ENCODE measurements at places on chromosomes 11 and 22.
A peak's percentile ranks its signal among the peaks of the same experiment; 100 is the strongest.

- DNase-seq: peak; percentile 38
Observed at GRCh38 chr11:34565417-34566207, 52.0 kb upstream of the ELF5 start.

DNA sequence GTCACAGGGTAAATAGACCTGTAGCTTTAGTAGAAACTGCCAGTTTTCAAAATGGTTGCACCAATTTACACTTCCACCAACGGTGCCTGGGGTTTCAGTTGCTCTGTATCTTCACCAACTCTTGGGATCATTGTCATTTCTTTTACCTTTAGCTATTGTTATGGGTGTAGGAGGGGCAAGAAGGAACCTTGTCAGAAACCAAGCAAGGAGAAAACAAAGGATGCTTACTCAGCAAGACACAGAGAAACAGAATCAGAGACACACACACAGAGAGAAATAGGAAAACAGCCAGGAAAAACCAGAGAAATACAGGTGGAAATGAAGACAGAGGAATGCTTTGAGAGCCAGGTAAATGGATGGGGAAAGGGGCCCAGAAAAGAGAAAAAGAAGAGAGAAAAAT, 367.6 kb downstream of the MIAT start:
- no peak for DNase-seq

- no peak for DNase-seq
Observed at GRCh38 chr11:10629411-10630002, 61.0 kb upstream of the LYVE1 start.

GRCh38 chr22:24521791-24522245, 26.7 kb downstream of the UPB1 start:
- peak; percentile 76 for DNase-seq

DNA sequence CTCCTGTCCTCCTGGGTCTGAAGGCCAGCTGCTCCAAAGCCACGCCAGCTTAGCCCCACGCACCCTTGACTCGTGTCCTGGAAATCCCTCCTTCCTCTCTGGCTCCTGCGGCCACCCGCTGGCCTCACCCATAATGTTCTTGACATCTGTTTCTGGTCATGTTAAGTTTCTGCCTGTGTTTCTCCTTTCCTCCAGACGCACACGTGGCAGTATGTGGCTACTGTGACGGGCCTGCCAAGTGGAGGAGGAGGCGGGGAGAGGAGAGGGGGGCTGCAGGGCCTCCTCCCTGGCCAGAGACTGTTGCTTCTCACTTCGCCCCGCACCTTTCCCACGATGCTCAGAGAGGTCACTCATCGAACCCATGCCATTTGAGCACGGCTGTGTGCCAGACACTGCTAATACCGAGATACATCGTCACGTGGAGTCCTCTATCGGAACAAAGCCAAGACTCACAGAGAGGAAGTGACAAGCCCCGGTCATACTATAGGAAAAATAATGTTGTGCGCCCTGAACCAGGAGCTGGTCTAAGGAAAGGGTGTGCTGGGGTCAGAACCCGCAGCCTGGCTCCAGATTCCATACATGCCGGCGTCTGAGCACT, 11.5 kb downstream of the C1QTNF6 start:
- peak; percentile 7 for DNase-seq

- no peak for DNase-seq
Observed at GRCh38 chr11:3344327-3345174, 34.4 kb downstream of the ZNF195 start.

DNA sequence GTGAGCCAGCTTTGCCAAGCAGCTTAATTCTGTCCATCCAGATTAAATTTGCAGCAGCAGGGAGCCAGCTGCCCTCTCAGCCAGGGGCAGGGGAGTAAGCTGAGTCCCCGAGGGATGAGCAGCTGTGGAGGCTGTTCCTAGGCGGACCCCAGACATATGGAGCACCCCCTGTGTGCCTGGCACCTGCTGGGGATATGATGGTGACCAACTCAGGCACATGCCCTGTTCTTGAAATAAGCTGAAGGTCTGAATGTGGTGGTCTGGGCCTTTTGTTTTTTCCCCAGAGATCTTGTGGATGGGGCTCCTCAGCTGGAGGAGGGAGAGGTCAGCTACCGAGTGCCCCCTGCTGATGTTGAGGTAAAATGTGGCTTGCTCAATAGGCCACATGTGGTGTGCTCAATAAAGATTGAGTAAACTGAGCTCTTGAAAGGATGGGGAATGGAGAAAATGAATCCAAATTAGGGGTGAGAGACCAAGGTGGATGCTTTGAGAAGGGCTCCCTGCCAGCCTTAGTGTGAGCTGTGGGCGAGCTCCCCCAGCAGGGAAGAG, 103.3 kb upstream of the NNMT start:
- no peak for DNase-seq

DNA sequence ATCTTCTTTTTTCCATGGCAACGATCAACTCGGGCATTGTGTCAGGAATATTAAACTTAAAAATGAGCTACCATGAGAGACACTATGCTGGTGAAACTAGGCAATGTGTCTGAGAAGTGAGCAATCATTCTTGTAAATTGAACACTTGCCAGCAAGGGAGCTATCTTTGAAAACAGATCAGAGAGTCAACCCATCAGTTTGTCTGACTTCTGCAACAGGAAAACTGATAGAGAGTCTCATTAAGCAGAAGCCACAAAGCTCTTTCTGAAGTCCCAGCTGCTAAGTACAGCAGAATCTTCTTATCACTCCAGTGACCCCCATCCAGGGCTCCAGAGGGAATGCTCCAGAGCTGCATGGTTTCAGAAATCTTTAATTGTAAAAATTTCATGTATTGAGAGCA, 114.7 kb downstream of the MSANTD4 start:
- no peak for DNase-seq

DNA sequence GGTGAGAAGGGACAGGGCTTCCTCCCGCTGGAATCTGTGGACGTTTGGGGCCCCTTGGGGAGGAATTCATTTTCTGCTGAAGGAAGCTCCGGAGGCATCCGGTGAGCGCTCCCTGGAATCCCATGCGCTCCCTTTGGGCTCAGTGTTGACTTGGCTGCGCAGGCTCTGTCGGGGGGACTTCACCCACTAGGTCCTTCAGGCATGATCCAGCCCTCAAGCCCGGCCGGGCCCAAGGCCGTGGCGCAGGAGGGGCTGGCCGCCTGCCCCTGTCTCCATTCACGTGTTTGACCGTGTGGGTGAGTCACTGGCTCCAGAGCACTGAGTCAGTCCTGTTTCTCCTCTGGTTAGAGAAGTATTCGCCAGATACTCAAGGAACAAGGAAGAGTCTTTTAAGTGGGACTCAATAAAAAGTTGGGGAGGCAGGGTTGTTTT, 1.4 kb downstream of the CTTN start:
- no peak for DNase-seq

GRCh38 chr11:87878373-87878825, 296.8 kb downstream of the RAB38 start:
- peak; percentile 4 for DNase-seq

DNA sequence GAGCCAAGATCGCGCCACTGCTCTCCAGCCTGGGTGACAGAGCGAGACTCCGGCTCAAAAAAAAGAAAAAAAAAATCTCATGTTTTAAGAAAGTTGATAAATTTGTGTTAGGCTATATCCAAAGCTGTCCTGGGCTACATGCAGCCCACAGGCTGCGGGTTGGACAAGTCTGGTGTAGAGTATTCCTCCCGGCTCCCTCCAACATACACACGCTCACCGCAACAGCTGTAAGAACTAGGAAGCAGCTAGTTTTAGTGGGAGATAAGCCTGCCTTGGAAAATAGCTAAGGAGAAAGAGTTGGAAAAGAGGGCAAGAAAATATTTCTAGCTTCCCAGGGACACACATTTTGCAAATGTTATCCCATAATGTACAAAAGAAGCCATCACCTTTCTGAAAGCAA, 46.6 kb downstream of the CELF1 start:
- DNase-seq: no peak

- no peak for DNase-seq
Observed at GRCh38 chr11:64759722-64760719, at the start of gene PYGM. PYGM (minus strand) TSS chr11:64759974; CDS start chr11:64759898, 76 bp downstream.

- DNase-seq: peak; percentile 94
Observed at GRCh38 chr11:111303461-111303860, 5.1 kb downstream of the POU2AF3 start.

- DNase-seq: no peak
Observed at GRCh38 chr11:120220747-120221037, 9.9 kb downstream of the OAF start.

DNA sequence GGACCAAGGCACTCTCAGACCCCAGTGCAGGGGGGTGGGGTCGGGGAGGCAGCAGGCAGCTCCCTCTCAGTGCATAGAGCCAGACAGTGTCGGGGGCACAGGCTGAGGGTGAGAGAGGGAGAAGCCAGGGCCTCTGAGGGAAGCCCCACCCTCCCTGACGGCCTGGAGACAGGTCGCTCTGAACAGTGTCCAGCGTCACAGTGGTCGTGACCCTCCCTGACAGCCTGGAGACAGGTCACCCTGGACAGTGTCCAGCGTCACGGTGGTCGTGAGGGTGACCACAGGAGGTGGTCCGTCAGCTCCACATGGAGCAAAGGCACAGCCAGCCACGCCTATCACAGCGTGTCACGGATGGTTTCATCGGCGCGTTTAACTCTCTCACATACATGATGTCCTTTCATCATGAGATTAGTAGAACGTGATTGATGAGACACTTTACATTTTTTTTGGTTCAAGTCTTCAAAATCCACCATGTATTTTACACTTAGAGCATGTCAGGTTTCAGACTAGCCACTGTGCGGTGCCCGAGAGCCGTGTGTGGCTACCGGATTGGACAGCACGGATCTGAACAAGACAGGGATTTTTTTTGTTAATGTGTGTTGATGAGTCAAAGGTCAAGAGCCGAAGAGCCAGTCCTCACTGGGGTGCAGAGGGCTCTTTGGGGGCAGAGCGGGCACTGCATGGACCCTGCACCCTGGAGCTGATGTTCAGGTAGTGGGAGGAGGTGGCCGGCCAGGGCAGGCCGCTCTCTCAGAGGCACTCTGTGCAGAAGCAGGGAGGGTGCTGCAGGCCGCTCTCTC, 23.9 kb upstream of the PANX2 start:
- no peak for DNase-seq

DNA sequence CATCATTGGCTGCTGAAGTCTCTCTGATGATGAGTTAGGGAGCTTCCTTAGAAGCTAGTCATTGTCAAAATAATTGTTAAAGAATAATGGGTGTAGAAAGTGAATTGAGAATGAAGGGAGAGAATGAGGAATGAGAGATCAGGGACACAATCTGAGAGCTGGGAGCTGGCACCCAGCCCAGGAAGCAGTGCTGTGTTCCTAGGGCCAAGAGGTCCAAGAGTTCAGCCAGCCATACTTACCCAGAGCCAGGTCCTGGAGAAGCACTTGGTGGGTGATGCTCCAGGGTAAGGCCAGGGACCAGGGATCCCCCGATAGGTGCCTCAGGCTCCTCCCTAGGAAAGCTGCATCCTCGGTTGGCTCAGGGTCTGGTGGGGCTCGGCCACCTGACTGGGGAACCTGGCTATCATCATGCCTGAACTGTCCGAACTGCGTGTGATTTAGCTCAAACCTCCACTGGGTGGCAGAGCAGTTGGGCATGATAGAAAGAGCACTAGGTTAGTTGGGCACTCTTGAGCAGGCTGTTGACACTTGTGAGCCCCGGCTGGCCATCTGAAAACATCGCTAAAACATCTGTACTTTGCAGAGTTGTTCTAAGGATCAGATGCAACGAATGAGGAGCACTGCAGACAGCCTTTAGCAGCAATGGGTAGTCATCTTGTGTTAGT, 123.9 kb upstream of the NCAM1 start:
- DNase-seq: no peak

DNA sequence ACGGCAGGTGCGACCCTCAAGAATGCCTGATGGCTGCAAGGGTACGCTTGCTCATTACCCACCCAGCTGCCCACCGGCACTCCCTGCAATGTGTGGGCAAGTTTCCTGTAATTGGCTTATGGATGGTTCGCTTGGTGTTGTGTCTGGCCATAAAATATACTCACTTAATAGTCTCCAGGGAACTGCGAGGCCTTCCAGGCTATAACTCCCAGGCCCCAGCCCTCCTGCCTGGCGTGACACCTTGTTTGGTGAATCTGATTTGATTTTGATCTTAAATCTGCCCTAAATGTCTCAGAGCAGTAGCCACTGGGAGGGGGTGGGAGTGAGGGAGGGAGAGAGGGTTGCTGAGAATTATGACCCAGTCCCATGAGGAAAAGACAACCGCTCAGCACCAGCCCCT, 572.2 kb downstream of the BUD13 start:
- no peak for DNase-seq

- DNase-seq: no peak
Observed at GRCh38 chr22:29074276-29074772, 1.5 kb downstream of the KREMEN1 start.

- DNase-seq: no peak
Observed at GRCh38 chr11:67614730-67615714, 8.3 kb downstream of the NDUFV1 start.

- no peak for DNase-seq
Observed at GRCh38 chr11:26575946-26576345, 3.9 kb upstream of the MUC15 start.

DNA sequence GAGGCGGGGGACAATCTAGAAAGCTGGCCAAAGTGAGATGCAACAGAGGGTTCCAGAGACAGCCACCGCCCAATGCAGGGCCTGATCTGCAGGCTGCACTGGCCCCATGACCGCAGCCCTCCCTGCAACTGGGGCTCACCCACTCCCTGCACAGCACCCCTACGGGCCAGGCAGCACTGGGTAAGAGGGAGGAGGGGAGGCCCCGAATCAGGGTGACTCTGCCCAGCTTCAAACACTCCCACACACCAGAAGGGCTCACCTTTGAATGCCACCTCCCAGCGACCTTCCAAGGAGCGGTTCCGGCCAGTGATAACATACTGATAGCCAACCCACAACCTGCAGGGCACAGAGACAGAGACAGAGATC, 59.3 kb downstream of the DGCR2 start:
- DNase-seq: no peak

GRCh38 chr22:50498322-50498890, 9.1 kb downstream of the LMF2 start:
- DNase-seq: peak; percentile 29

- no peak for DNase-seq
Observed at GRCh38 chr22:35361001-35361558, 19.8 kb upstream of the HMOX1 start.

DNA sequence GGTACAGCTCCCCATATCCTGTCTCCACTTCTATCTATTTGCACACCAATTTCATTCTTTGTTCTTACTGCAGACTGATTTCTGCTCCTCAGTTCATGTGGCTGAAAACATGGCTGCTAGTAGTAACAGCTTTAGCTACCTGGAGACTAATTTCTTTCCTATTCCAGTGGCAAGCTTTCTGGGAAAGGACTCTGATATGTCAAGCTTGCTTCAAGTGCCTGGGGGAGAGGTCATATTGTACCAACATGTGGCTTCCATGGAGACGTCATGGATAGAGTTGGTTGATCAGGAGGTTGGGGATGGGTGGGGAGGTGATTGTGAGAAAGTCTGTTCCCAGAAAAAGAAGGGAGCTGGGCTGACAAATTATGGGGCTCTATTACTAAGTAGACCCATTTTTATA, 44.9 kb downstream of the ADM start:
- peak; percentile 71 for DNase-seq

Measured in NCI-H2029 treated with DMSO at 0.1 percent for 48 hours (cell line).